ENCODE measurements at places on chromosomes 7 and 10.
A peak's percentile ranks its signal among the peaks of the same experiment; 100 is the strongest.

- no peak for DNase-seq
Observed at GRCh38 chr7:28998105-28998504, 40.0 kb upstream of the TRIL start.

DNA sequence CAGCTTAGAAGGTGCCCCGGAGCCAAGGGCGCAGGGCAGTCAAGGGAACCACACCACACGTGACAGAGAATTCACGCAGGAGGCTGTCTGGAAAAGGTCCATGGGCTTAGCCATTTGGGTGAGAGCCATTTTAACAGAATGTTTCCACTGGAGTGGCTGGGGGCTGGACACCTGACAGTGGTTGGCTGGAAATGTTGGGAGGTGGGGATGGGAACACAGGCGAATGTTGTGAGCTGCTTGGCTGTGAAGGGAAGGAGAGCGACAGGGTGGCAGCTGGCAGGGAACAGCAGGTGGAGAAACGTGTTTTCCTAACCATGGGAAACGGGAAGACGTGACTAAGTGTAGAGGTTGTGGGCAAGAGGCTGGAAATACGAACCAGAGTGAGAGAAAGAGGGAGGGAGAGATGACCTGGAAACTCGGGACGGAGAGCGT lies 100.5 kb upstream of the ZNF32 start:
- DNase-seq: peak; percentile 59

DNA sequence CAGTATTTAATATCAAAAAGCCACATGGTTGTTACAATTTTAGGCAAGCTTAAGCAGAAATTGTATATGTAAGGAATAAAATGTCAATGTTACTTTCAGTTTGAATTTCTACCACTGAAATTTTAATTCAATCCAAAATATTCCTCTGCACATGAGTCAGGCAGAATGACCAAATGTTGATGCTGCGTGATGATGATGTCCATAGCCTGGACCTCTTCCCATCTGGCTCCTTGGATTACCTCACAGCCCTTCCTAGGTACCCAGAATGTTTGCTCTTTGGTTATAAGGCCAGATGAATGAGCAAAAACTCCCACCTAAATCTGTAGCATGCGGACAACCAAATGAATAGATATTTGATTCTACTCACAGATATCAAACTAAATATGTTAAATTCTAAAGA lies 258.3 kb upstream of the IMMP2L start:
- no peak for DNase-seq

DNA sequence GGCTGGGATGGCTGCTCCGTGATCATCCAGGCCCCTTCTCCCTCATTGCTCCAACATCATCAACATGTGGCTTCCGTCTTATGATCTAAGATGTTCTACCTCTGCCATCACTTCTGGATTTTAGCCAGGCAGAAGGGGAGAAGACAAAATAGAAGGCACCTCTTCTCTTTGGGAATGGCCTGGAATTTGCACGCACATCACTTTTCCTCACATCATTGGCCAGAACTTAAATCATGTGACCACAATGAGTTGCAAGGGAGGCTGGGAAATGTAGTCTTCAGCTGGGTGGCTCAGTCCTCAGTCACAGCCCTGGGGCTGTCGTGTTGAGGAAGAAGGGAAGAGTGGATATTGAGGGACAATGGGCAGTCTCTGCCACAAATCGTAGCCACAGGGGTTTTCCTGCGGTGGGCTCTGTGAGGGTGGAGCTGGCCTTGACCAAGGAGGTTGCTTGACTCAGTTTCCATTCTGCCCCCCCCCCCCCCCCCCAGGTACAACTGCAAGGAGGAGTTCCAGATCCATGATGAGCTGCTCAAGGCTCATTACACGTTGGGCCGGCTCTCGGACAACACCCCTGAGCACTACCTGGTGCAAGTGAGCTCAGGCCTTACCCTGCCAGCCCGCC lies 50.3 kb downstream of the PALD1 start:
- DNase-seq: no peak

DNA sequence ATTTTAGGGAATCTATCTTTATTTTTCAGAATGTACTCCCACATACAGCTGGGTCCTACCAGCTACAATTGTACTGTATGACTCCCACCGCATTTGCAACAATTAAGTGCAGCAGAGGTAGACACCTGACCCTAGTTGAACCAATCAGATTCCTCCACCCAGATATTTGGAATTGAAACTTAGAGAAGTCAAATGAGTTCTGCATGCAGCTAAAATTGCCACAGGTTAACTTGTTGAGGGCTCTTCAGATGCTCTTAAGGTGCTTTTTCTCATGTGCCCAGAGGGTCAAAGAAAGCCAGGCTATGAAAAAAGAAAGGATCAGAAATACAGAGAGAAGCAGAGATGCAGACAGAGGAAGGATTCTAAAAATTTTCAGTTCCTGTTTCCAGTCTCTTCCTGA lies 68.0 kb upstream of the TES start:
- DNase-seq: no peak

GRCh38 chr10:34032564-34032963 lies 698.1 kb upstream of the NRP1 start:
- DNase-seq: no peak

GRCh38 chr7:85106719-85107118 lies 80.1 kb downstream of the SEMA3D start:
- DNase-seq: no peak

DNA sequence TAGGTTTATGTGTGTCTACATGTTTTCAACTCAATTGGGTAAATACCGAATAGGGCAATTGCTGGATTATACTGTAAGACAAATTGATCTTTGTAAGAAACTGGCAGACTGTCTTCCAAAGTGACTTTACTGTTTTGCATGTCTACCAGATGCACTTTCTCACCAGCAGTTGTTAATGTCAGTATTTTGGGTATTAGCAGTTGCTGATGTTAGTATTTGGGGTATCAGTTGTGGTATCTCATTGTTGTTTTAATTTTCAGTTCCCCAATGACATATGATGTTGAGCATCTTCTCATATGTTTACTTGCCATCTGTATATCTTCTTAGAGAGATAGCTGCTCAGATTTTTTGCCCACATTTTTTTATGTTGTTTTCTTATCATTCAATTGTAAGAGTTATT lies 10.6 kb downstream of the PDE6C start:
- no peak for DNase-seq

DNA sequence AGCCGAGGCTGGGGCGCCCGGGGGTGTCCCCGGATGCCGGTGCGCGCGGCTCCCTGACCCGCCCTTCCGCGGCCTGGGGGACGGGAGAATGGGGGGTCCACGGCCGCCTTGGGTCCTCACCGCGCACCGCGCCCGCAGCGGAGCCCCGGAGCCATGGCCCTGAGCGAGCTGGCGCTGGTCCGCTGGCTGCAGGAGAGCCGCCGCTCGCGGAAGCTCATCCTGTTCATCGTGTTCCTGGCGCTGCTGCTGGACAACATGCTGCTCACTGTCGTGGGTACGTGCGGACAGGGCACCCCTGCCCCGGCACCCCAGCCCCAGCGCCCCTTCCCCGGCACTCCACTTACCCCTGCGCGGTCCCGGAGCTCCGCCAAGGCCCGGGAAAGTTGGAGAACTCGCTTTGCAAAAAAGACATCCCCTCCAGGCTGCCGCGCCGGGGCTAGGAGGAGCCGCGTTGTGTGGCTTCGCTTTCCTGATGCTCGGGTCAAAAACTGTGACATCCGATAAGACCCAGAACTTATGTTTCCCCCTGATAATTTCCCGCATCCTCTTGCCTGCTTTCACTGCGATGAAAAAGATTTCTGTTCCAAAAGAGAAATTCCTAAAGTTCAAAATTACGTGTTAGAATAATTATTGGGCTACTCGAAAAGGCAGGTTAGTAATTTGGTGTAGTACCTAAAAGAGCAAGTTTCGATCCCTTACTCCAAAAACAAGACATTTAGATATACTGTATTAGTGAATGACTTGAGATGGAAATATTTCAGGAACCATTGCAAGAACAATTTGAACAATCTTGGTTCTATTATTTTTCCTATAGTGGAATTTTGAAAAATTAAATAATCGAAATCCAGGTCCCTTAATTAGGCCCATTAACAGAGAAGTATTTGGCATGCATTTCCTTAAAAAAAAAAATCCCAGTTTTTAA lies 888 bp downstream of the SLC18A2 start:
- peak; percentile 82 for DNase-seq

DNA sequence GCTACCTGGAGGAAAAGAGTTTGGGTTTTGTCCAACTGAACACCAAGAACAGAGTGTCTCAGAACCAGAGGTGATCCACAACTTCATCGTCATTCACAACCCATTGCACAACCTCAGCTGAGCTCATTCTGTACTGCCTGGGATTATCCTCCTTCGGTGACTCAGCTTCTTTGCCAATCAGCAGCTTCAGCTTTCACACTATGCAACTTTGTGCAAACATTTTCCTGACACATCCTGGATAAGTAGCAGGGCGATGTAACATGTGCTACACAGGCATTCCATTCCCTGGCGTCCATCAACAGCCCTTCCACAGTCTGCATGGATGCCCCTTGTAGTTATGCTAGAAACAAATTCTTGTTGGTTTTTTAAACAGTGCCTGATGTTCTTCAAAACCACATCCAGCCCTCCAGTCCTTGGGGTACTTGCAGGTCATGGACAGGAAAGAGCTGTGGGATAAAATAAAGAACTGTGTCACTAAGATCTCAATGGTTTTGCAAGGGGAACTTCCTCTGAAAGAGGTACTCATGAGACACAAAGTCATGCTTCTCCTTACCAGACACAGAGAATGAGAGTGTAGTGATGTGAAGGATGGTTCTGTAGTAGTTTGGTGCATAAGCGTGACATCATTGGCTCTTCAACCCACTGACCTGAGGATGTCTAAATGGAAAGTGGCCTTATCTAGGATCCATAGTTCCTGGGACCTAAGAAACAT lies 478.5 kb downstream of the KIF20B start:
- no peak for DNase-seq

- DNase-seq: no peak
Observed at GRCh38 chr7:157004521-157005455, 5.7 kb downstream of the MNX1 start.

GRCh38 chr10:86203162-86203905 lies 163.3 kb downstream of the GRID1 start:
- peak; percentile 63 for DNase-seq

GRCh38 chr7:41694495-41694894 lies 8.4 kb downstream of the INHBA start:
- no peak for DNase-seq

DNA sequence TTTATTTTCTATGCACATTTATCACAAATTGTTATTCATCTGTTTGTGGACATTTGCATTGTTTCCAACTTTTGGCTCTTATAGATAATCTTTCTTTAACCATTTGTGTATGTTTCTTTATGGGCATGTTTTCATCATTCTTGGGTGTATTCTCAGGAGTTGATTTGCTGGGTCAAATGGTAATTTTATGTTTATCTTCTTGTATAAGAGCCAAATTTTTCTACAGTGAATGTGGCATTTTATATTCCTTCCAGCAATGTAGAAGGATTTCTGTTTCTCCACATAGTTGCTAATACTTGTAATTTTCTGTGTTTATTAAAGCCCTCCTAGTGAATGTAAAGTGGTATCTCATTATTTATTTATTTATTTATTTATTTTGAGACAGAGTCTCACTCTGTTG lies 21.8 kb downstream of the CYP2C19 start:
- no peak for DNase-seq

- DNase-seq: no peak
Observed at GRCh38 chr7:101557421-101557820, 71.7 kb downstream of the MYL10 start.

- DNase-seq: no peak
Observed at GRCh38 chr7:106570948-106571418, 90.0 kb downstream of the CCDC71L start.

DNA sequence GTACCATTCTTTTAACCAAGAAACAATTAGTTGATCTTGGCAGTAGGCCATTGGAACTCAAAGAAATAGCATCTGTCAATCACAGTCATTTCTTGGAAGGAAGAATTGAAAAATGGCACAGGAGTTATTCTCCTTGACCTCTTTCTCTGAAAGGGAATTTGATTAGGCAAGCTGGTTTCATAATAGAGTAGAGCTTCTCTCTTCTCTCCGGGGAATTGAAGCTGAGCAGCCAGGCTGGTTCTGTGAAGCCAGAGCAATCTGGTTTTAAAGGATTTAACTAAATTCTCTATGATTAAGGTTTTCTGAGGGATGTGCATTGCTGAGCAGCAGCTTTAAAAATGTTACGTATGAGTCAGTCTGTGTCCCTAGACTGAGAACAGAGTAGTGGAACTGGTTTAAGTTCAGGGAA lies 70.2 kb downstream of the AHCYL2 start:
- no peak for DNase-seq

GRCh38 chr7:106788637-106789036 lies 76.4 kb upstream of the PIK3CG start:
- no peak for DNase-seq

DNA sequence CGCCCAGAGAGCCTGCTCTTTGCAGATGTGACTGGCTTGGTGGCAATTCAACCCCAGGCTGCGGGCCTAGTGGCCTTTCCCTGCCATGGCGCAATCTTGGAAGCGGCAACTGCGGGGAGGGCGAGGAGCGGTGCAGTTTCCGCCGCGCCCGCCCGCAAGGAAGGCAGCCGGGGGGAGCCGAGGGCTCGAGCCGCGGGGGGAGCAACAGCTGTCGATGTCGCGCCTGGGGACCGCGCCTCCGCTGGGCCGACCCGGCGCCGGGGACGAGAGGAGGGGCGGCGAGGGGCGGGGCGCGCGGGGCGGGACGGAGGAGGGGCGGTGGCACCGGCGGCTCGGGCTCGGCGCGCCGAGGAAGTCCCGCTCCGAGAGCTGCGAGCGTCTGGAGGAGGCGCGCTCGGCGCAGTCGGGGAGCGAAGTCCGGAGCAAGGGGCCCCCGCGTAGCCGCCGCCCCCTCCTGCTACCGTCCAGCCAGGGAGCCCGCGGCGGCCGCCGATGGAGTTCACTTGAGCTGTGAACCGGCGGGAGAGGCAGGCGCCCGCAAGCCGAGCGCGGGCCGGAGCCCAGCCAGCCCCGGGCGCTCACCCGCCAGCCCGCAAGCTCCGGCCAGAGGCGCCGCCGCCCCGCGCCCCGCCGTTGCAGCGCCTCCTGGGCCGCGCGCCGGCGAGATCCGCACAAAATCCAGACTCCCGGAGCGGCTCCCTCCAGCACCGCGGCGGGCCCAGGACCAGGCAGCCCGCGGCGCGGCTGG lies 438.1 kb upstream of the GALNT17 start:
- peak; percentile 86 for DNase-seq

DNA sequence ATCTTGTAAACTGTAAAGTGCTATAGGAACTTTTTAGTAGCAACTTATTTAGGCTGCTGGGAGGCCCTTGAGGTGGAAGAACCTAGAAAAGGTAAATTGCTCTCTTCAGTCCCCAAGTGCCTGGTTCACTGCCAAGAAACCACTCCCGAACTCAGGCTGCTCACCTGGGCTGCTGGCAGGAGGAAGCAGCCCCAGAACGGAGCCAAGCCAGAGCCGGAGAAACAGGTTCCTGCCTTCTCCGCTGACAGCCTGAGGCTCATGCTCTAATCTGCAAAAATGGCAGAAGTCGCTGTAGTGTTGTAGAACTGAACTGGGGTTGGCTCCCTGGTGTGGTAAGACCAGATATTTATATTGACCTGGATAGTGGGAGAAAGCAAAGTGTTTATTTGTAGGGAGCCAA lies 136.0 kb downstream of the CUL2 start:
- no peak for DNase-seq
